ENCODE measurements at places on chromosomes 11 and 22.

GRCh38 chr11:88335284-88335683 is 2.3 kb downstream of the CTSC start:
- no peak for DNase-seq

GRCh38 chr22:35299217-35299672 is 449 bp upstream of the TOM1 start:
- no peak for DNase-seq

- no peak for DNase-seq
These were observed 89.2 kb downstream of the GRAMD1B start for GRCh38 chr11:123519055-123519796.

GRCh38 chr11:6300325-6300724 is 20.0 kb downstream of the CAVIN3 start:
- DNase-seq = no peak

GRCh38 chr22:34592123-34592740 is 473.7 kb upstream of the ISX start:
- DNase-seq = no peak

DNA sequence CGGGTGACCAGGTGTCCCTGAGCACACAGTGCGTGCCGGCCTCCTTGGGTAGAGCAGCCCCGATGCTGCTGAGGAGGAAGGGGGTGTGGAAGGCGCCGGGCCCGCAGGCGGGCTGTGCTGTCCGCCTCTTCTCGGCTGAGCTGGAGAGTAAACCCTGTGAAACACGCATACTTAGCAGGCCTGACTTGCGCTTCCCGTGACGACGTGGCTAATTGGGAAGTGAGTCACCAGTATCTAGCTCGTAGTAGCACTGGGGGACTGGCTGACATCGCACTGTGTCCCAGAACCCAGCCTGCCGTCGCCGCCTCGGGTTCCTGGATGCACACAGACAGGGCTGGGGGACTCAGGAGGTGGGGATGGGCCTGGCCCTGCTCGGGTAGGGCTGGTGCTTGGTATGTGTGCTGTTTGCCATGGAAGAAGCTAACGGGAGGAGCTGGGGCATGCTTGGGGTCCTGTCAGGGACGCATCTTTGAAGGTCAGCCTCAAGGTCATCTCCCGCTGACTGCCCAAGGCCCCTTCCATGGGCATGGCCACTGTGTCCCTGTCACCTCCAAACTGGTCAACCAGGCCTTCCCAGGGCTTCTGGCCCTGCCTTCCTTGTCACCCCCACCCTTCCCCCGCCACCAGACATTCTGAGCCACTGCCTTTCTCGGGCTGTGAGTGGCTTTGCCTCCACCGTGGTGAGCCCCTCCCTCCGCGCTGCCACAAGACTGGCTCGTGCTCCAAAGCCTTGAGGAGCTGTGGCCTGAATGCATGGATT is 1327.0 kb downstream of the BRD1 start:
- no peak for DNase-seq

All from LNCaP clone FGC (cell line).